Foreskin melanocyte (primary cell): ENCODE measurements at places on chromosomes 7 and 10.

- peak; percentile 29 for DNase-seq
These were observed 19.4 kb downstream of the KCNK18 start for GRCh38 chr10:117216611-117217195.

GRCh38 chr7:79868010-79868409 is 266.6 kb upstream of the GNAI1 start:
- DNase-seq, result no peak

- no peak for DNase-seq
These were observed 37.1 kb downstream of the FAM53B start for GRCh38 chr10:124707144-124707467.

DNA sequence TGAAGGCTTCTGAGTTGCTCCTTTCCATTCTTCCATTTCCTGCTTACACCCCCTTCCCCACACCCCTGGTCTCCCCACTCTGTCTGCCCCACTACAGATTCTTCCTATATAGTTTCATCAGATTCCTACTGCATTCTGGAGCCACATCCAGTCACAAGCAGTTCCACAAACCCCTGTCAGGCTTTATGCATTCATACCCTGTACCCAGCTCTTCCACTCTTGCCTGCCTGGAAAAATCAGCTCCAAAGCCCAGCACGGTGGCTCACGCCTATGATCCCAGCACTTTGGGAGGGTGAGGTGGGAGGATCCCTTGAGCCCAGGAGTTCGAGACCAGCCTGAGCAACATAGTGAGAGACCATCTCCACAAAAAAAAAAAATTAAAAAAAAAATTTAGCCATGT is 60.4 kb downstream of the C10orf67 start:
- no peak for DNase-seq

DNA sequence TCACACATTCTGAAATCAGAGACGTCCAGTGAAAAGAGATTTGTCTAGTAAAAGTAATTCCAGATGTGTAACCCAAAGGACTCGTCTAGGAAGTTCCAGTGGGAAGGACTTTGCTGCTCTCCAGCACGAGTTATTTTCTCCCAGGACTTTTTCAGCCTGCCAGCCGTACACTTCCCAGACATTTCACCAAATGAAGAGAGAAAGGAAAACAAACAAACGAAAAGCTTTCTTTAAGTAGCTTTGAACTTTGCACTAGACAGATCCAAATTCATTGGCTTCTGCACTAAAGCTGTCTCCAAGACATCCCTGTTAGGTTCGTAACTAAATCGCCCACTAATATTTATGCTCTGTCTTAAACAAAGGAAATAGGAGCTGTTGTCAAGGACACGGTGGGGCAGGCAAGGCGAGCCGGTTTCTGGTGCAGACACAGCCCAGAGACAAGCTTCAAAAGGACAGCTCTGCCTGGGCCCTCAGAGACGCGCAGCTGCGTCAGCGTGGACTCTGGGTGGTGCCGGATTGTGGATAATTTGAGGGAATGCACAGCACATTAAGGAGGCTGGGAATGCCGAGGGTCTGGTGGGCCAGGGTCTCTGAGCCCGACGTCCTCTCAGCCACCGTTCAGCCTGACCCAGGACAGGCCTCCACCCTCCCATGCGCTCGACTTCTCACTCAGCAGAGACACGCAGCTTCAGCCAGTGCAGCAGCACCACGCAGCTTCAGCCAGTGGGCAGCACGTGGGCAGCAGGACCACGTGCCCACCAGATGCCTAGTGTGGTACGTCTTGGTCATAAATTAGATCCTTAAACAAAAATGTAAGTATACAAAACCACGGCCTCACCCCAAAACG is 64.1 kb upstream of the INSIG1 start:
- DNase-seq, result peak; percentile 63

GRCh38 chr7:46811529-46811928 is 770.4 kb downstream of the TNS3 start:
- peak; percentile 74 for DNase-seq

GRCh38 chr7:104650991-104651640 is 322.7 kb downstream of the LHFPL3 start:
- peak; percentile 73 for DNase-seq
